ENCODE measurements at places on chromosomes 5 and 9.

DNA sequence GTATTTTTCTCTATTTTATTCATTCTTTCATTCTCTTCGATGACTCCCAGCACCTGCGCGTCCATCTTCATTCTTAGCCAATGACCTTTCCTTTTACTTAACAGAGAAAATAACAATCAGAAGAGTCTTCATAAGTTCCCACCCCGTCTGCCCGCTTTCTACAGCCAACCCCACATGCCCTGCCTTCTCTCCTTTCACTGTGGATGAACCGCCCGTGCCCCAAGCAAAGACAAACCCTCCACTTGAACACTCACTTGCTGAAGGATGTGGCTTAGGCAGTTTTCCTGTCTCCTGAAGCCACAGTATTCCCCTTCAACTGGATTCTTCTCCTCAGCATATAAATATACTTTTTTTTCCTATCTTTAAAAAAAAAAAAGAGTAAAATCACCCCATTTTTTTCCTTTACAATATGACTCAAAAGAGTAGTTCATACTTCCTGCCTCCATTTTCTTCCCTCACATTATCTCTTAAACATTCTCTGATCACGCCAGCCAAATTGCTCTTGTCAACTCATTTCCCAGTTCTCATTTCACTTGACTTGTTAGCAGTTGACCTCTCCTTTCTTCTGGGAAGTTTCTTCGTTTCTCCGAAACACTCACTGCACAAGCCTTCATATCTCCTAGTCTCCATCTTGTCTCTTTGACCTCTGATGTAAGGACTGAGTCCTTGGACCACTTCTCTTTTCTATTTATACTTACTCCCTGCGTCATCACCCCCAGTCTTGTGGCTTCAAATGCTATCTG is 11.1 kb downstream of the NIPSNAP3B start:
- no peak for DNase-seq

- DNase-seq = no peak
Observed at GRCh38 chr5:129361441-129362025, 98.6 kb upstream of the ADAMTS19 start.

GRCh38 chr5:160289721-160290120 is 22.6 kb downstream of the CCNJL start:
- no peak for DNase-seq

DNA sequence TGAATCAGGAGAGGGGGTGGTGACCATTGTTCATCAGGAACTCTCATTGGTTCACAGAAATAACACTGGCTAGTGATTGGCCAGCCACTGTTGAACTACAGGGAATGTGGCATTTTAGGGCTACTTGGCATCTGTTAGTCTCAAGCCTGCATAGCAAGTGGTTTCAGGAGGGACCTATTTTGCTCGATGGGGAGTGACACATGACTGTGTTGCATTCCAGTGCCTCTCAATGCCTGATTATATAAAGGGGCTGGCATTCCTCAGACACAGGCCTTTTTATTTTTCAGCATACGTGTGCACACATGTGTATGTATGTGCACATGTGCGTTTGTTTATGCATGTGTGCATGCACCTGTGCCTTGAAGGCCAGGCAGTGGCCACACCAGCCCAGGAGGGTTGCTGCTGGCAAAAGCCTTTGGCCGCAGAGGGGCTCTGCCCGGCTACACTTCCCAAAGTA is 23.2 kb downstream of the FGD3 start:
- no peak for DNase-seq

- no peak for DNase-seq
Observed at GRCh38 chr9:686321-686813, 155.1 kb upstream of the DMRT1 start.

DNA sequence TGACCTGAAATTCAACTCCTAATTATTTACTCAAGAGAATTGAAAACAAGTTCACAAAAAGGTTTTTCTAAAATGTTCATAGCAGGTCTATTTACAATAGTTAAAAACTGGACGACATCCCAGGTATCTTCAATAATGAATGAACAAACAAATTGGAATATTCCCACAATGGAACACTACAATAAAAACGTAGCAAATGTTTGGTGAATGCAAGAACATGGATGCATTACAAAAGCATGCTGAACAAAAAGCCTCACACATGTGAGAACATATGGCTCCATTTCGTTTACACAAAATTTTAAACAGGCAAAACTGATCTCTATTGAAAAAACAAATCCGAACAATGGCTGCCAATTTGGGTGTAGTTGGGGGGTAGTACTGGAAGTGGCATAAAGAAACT is 669.9 kb downstream of the MTRR start:
- DNase-seq = no peak

DNA sequence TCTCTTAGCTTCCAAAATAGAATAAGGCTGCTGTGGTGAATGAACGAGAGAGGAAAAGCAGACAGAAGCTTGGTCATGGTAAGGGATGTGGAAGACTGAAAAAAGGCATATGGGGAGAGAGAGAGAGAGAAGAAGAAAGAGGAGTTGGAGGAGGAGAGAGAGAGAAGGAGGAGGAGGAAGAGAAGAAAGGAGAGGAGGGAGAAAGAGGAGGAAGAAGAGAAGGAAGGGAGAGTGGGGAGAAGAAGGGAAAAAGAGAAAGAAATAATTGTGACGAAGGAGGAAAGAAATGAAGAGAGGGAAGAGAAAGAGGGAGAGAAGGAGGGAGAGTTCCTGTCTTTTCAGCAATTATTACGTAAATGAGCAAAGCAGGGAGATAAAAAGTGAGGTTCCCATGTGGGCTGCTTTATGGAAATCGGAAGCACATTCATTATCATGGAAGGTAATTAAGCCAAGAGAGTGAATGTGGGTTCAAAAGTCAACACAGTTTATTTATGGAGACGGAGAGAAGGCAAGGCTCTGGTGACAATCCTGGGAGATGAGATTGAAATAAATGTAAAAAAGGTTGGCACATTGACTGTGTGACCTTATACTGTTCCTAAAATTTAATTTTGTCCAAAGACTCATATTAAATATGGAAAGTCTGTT is 611.2 kb downstream of the KIF4B start:
- DNase-seq = no peak

DNA sequence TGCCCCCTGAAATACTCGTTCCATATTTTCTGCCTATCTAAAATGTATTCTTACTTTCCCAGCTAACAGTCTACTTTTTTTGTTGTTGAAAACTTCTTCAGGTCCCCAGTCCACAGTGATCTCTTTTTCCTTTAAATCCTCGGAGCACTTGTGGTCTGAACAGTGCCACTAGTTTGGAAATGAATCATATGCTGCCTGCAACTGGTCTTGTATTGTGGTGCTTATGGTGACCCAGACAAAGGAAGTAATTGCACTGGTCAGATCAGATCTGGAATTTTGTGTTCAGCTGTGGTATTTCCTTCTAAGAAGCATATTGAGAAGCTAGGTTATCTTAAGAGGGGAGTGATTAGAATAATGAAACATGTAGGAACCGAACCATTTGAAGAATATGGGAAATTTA is 2.9 kb downstream of the UNC13B start:
- no peak for DNase-seq

DNA sequence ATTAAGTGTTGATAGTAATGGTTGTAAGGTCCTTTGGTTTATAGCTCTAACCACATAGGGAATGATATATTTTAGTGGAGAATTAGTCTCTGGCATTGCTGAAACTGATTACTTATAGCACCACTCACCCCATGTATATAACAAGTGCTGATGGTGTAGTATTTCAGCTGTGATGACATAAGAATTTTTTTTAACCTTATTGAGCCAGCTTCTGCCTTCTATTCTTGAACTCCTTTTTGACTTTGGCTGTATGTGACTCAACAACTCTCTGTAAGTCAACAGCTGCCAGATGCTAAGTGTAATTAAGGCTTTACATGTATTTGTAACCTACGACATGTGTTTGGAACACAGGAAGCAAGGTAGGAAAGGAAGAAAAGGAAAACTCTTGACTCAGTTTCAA is 929.6 kb upstream of the WWC1 start:
- no peak for DNase-seq

DNA sequence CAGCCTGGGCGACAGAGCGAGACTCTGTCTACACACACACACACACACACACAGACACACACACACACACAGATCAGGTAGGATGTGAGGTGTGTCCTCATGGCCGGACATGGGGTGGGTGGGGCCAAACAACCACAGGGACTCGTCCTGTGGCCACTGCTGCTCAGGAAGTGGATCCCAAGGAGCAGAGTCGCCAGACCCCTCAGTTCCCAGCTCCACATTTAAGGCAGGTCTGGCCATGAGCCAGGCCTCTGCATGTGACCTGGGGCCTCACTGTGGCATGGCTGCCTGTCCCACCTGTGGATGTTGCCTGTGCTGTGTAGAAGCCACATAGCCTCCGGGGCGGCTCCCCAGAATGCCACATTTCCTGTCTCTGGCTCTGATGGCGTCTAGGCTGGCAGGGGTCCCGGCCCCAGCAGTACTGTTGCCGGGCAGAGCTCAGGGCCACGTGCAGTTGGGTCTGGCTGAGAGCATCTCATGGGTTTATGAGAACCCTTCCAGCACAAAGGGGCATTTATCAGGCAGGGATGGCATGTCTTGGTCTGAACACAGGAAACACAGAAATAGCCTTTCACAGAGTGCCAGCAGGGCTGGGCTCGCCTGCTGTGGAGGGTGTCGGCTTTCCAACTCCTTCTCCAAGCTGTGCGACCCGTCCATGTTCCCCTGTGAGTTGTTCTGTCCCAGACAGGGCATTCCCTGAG is 9.9 kb upstream of the NINJ1 start:
- DNase-seq = no peak

- no peak for DNase-seq
Observed at GRCh38 chr5:169527066-169527465, 56.5 kb upstream of the SPDL1 start.

DNA sequence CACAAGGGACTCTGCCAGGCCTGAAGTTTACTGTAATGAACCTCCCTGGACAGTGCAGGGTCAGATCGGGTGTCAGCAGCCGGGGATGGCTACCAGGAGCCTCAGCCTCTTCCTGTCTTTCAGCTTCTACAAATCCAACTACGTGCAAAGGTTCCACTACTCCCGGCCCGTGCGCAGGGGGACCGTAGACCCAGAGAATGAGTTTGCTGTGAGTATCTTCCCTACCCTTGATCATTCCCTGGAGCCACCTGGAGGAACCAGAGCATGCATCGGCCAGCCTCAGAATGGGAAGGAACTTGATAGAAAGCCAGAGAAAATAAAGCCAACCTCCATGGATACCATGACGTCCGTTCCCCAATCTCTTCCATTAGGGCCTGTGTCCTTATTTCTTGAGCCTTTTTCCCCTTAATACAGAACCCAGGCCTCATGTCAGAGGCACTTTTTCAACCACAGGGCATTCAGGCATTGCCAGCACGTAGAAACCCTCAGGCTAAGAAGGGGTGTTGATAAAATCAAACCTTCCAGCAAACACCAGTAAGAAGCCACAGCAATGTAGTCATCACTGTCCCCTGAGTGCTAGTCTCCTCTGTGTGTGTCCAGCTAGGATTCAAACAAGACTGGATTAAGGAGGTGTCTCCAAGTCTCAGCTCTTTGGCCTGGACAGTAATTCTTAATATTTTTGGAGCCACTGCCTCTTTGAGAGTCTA is 49.0 kb upstream of the FOXI1 start:
- DNase-seq = no peak

- DNase-seq = no peak
Observed at GRCh38 chr9:82539146-82539545, 523.8 kb downstream of the RASEF start.

GRCh38 chr9:113985968-113986585 is 92.0 kb downstream of the AMBP start:
- DNase-seq = no peak

- DNase-seq = no peak
Observed at GRCh38 chr9:36116593-36116992, 19.9 kb upstream of the GLIPR2 start.

GRCh38 chr5:125298258-125298657 is 551.8 kb upstream of the ZNF608 start:
- DNase-seq = no peak

DNA sequence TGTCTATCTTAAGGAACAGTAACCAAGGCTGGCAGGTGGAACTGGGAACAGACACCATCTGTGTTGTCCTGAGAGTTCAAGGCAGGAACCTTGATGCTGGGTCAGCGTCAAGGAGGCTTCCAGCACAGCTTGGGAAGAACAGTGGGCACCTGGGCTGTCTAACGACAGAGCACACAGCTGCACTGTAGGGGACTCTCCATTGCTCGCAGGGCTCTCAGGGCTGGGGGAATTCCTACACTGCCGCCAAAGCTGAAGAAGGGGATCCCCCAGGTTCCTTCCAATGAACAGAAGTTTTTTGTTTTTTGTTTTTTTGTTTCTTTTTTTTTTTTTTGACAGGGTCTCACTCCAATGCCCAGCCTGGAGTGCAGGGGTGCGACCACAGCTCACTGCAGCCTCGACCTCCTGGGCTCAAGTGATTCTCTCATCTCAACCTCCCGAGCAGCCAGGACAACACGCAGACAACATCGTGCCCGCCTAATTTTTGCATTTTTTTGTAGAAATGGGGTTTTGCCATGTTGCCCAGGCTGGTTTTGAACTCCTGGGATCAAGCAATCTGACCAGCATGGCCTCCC is 81.9 kb downstream of the PTPN3 start:
- DNase-seq = no peak

- DNase-seq = no peak
Observed at GRCh38 chr9:15248621-15249020, 58.4 kb downstream of the TTC39B start.

DNA sequence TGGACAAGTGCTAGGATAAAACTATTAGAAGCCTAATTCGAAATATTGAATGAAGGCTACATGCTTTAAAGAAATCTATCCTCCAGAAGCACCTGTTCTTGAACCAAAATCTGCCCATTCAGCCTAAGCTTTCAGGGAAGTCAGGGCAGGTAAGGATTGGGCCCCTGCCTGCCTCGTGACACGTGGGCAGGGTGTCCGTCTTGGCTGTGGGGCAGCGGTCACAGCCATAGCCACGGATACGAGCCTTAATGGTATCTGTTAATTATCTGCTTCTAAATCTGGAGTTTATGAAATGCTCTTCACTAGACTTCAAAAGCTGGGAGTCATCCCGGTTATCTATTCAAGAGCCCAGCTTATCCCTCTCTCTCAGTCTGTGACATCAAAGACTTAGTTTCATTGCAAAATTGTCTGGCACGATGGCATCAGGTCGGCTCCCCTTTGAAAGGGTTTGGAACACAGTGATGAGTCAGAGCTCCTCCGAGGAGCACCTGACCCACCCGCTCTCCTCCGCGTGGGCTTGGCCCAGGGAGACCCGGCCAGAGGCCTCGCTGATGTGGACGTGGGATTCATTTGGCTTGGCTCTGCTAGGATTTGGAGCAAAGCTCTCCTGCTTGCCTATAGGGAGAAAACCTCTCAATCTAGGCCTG is 135.9 kb downstream of the MACROH2A1 start:
- no peak for DNase-seq

DNA sequence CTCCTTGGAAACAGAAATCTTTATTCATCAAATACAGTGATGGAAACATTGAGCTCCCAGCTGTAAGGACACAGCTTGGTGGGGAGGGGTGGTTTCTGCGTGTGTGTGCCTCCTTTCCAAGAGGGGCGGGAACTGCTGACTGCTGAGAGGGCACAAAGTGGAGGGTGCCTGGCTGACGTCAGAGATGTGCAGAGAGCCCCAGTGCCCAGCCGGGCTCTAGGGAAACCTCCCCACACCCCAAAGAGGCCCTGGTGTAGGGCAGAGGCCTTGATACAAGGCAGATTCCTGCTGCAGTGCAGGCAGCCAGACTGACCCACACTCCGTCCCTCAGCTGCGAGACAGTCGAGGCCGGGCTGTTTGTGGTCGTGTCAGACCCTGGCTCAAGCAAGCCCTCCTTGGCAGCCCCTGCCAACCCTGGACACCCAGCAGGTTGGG is 191.0 kb downstream of the CACNA1B start:
- DNase-seq = no peak

- DNase-seq = no peak
Observed at GRCh38 chr9:129486756-129487657, 133.9 kb downstream of the C9orf50 start.
